Chondrocyte (in vitro differentiated cells): ENCODE measurements at places on chromosomes 2 and 18.

DNA sequence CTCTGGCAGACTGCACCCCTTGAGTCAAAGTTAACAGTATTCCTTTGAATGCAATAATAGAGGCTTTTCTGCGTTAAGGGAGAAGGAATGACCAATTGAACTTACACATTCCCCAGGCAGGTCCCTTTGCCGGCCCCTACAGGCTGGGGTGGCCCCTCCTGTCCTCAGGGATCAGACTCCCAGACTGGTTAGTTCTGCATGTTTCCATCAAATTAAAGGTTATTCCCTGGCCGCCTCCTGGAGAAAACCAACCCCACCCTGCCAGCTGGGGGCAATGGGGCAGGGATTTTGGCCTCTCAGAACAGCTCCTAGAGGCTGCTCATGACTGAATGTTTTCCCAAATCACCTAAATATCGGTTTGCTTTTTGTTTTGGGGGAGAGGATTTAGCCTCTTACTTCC is 199.6 kb downstream of the MGAT5 start:
- DNase-seq = no peak

DNA sequence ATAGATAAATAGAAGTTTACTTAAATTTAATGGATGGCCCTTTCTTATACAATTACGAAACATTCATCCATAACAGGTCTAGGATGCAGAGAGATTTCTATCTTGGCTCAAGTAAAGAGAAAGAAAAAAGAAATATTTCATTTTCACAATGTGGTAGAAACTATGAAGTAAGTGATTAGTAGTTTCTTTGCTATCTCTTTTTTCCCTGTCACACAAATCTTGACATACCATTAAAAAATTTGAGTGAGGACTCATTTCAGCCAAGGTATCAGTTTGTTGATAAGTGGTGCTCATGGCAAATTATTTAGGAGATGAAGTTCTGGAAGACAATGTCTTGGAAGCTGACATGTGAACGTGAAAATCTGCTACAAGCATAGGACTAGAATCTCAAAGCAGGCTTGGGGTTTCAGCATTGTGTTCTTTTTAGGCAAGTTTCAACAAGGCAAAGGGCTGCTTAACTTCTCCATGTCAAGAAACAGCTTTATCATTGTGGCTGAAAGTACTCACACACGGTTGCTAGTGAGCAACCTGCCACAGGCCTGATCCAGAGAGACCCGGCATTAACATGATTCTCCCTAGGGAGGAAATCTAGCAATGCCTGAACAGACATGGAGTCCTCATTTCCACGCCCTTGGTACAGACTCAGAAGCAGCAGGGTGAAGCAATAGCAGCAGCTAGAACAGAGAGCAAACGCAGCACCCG is 414.6 kb downstream of the DLGAP1 start:
- DNase-seq = no peak

- DNase-seq = peak; percentile 44
These were observed 10.3 kb downstream of the FBLN7 start for GRCh38 chr2:112148477-112148876.

DNA sequence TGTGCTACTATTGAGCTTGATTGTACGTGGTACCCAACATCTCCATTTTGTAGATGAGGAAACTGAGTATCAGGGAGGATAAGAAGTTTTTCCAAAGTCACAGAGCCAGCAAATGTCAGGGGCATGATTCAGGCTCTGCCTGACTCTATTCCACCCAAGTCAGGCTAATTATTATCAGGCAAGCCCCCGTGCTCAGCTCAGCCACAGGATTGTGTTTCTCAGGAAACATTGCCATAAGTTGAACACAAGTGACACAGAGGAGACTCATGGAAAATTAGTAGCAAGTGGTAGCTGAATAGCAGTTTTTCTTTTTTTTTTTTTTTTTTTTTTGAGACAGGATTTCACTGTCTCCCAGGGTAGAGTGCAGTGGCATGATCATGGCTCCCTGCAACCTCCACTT is 260.5 kb downstream of the C1D start:
- DNase-seq = no peak

DNA sequence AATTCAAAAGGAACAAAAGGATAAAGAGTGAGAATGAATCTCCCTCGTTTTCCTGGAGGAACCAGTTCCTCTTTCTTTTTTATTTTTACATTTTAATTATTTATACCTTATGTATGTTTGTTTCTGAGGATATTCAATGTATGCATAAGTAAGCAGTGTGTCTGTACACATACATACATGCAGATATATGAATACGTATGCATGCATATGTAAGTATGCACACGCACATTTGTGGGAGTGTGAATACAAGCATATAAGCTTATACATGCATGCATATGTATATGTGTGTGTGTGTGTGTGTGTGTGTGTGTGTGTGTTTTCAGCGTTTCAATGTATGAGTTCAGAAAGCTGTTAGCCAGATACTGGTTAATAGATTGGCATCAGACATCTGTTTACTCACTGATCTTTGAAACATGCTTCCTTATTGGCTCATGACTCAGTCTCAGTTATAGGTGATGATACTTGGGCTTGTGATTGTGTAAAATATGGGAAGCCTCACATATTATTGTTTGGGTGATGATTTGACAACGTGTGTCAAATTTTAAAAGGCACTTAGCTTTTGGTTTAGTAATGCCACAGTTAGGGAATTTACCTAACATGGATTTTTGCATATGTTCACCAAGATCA is 279.7 kb upstream of the TRIB2 start:
- no peak for DNase-seq

GRCh38 chr18:45957100-45957499 is 10.0 kb downstream of the EPG5 start:
- no peak for DNase-seq

DNA sequence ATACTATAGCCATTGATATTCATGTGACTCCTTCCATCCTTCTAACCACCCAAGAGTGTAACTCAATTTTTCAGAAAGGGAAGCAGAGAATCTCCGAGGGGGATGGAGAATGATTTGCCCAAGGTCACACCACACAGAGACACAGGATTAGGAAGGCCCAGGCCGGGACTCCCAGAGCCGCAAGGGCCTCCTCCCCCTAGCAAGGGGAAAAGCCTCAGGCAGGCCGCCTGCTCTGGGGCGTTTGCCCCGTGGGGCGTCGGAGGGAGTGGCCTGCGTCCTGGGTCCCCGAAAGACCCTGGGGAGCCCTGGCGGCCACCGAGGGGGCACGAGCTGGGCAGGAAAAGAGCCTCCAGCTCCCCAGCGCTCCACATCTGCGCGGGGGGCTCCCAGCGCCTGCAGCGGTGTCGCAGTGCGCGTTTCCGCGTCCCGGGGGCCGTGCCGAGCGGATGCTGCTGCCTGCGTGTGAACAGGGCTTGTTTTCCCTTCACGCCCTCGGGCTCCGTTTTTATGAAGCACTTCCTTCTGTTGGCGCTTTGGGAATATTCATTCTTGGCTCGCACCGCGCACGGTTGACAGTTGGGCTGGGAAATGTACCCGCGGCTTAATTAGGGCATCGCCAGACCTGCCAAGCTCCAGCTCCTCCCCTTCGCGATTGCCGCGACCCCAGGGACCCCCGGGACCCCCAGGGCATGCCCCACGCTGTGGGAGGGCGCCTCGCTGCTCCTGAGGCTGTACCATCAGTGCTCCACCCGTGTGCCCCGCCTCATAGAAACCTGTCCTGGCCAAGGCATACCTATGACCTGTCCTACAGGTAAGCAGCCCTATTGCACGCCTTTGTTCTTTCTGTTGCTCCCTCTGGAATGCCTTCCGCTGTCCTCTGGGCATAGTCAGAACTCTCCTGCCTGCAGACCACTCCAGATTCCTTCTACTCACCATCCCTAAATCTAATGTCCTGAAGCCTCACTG is 158.9 kb upstream of the GLI2 start:
- DNase-seq = peak; percentile 82

DNA sequence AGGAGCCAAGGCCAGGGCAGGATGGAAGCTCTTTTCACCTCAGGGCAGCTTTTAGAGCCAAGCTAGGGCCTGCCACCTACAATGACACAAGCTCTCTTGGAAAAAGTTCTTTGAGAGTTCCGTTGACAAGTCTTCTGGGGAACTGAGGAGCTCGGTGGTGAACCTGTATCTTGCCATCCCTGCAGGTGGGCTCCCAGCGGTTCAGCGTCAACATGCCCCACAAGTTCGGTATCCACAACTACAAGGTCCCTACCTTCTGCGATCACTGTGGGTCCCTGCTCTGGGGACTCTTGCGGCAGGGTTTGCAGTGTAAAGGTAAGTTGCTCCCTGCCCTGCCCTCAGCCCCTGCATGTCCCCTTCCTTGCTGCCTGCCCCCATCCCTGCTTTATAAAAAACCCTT is 312.8 kb upstream of the EPAS1 start:
- DNase-seq = no peak

DNA sequence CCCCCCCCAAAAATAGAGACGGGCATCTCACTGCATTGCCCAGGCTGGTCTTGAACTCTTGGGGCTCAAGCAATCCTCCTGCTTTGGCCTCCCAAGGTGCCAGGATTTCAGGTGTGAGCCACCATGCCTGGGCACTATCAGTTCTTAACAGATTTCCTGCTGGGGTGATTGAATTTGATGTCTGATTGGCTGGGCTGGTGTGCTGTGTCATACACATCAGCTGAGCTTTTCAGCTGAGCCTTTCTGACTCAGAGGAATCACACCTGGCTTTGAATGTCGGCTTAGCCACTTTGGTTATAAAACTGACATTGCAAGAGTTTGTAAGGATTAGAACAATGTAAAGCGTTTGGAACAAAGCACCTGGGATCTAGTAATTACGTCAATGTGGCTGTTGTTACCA is 18.9 kb downstream of the NCAPH start:
- no peak for DNase-seq

DNA sequence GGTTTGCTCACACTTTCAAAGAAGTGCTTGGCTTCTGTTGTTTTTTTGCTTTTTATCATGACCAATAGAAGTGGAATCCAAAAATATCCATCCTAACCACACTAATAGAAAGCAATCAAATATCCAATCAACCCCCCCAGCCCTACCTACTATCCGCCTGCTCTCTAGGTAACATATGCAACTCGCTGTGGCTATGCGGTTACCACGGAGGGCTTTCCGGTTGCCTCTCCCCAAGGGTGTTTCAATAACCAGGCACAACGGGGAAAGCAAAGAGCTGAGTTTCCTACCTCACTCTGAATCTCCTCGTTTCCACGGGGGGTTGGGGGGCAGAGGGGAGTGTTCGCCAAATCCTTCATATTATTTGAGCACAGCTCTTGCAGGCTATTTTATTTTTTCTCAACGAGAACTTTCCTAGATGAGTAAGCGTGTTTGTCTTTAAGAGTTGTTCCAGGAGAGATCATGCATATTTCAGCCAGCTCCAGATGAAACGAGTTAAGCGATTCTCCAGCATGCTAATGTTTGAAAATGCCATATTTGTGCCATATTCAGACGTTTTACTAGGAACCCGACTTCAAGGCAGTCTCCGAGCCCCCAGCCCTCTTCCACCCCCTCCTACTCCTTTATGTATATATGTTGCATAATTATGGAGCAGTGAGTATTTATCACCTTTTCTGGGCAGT is 30.3 kb downstream of the PAX3 start:
- no peak for DNase-seq

DNA sequence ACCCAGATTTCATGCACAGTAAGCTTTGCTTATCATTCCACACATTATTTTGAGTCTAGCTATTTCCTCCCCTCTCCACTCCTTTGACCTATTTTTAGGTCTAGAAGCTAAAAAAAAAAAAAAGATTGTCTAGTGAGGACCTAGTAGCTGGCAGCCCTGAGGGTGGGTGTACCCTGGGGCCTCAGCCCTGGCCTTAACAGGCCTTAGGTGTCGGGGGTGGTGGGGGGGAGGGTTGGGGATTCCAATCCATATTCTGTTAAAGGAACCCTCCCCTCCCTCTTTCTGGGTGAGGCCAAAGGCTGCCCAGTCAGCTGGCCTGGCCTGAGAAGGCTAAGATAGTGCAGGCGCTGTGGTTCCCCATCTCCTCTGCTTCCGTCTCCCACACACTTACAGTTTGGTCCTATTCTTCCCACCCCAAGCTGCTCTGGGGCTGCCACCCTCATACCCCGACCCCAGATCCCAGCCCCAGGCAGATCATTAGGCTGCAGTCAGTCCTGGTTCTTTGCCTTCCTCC is 65.5 kb upstream of the HK2 start:
- no peak for DNase-seq

DNA sequence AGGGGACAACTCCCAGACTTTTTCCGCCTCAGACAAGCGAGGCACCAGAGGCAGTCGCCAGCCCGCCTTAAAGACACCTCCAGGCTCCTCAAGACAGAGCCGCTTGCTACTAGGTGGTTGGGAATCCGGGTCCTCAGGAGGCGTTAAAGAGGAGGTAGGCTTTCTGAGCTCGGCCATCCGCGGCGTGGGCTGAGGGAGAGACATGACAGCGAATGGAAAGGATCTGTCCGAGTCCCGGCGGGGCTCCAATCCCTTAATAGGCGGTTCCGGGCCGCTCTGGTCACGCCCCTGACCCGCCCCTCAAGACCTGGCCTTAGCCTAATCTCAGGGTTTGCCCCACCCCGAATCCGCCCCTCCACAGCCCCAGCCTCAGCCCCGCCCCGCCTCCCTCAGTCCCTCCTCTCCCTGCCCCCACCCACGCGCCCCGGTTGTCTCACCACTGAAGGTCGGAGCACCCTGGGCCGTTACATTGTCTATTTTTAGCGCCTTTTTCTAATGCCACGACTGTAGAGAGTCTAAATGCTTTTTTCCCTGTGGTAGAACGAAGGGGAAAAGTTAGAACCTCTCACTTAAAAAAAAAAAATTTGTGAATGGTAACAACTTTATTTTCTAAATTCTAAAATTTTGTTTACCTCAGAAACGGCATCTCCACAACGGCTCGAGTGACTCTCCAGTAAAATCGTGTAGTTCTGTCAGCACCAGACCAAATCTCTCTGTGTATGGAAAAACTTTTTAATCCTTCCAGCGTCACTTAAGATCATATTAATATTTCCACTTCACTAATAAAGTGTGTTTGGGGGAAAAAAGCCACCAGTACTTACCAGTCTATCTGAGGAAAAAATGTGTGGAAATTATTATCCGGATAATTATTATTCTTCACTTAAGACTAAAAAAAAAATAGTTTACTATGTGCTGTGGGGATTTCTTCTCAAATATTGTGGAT is at the start of gene RAD51AP2:
Gene RAD51AP2 (minus strand): TSS at position 229 of the 943 bp plus-strand sequence. CDS start 25 bp downstream, at position 204.
- no peak for DNase-seq

DNA sequence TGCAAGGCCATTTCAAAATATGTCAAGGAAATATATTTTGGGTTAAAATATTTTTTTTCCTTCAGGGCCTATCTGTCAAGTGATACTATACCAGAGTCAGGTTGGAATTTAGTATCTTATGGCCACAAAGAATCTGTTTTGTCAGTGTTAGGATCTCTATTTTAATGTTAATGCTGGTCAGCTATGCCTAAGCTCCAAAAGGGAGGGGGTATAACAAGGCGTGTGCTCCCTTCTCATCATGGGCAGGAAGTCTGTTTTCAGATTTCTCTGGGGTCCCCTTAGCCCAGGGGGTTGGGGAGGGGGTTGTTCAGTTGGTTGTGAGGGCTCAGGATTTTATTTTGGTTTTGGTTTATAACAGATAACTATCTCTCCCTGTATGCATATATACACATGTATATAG is 126.4 kb downstream of the TMEM163 start:
- DNase-seq = no peak

- DNase-seq = no peak
These were observed 73.4 kb upstream of the TMEM18 start for GRCh38 chr2:750628-751027.

- DNase-seq = no peak
These were observed 166.5 kb upstream of the SPOPL start for GRCh38 chr2:138335036-138335435.
